ENCODE measurements at places on chromosomes 2 and 18. TPM values are rescaled to one million over a fixed set of nuclear protein-coding genes. Genes with fewer than 3 reads are reported as not detected.

Gene MALL
- total RNA-seq = 1.8 TPM

Gene LIPG
- 57.8 TPM for total RNA-seq

DNA sequence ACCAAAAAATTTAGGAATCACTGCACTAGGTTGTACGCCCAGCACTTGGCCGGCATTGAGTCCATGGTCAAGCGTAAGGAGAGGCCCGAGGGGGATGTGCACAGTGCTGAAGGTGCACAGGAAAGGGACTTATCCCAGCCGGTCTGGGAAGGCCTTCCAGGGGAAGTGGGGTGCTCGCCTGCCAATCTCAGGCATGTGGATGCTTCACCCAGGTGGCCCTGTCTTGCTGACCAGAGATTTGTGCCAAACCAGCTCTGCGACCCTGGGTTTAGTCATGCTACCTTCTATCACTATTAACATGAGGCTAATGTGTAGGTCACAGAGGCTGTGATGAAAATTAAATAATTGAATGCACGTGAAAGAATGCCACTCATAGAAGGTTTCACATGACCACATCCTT, 1.7 kb upstream of the ITM2C start:
- DNase-seq = no peak

GRCh38 chr2:70420143-70420542, 118.3 kb upstream of the FAM136A start:
- DNase-seq = no peak

GRCh38 chr2:187422282-187422681, 25.8 kb downstream of the CALCRL start:
- DNase-seq = peak; percentile 52

- no peak for DNase-seq
Observed at GRCh38 chr2:227829337-227829736, 15.7 kb downstream of the CCL20 start.

- no peak for DNase-seq
Observed at GRCh38 chr2:152568531-152568930, 148.7 kb downstream of the PRPF40A start.

GRCh38 chr2:39723946-39724827, 54.9 kb downstream of the THUMPD2 start:
- no peak for DNase-seq
